ENCODE measurements at places on chromosomes 11 and 22.

DNA sequence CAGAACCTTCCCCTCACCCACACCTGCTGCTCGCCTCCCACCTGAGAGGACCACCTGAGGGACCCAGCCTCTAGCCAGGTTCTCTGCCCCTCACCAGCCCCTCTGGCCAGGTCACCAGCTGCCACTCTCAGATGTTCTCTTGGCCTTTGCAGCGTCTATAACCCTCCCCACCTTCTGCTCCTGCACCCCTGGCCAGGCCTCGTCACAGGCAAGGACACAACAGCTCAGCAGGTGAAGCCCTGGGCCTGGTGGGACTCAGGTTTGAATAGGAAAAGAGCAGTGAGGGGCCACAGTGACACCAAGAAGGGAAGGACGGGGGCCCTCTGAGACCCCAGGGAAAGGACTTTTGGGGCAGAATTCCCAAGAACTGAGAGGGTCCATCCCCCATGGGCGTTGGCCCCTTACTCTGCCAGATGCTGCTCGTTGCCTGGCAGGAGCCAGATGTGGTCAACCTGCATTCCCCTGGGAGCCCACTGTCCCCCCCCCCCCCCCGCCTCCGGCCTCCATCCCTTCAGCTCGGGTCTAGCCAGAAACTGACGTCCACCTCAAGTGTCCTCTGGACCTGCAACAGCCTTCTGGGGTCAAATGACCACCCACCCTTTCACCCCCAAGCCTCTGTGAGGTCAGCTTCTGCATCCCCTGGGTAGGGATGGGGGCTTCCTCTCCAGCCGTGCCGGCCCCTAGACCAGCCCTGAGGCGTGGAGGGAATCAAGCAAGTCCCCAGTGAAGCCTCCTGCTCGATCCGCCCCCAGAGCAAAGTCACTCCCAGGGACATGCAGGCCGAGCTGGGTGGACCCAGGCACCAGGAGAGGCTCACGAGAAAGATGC lies 28.7 kb downstream of the SBF1 start:
- DNase-seq, result no peak

GRCh38 chr11:70176940-70177689 lies 26.0 kb upstream of the FADD start:
- no peak for DNase-seq

GRCh38 chr11:47152126-47152952 lies 24.3 kb downstream of the ARFGAP2 start:
- DNase-seq, result no peak

DNA sequence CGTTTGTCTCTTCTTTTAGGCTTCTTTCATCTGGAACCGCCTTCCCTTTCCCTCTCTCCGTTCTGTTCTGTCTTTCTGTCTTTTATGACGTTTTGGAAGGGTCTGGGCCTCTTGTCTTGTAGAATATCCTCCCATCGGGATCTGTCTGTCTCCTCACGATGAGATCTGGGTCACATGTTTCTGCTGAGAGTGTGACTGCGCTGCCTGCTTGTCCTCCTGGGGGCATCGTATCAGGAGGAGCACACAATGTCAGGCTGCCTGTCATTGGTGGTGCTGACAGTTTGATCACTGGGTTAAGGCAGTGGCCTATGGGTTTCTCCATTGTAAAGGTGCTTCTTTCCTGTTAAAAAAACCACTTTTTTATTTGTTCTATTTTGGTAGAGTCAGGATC lies 60.4 kb upstream of the PARVG start:
- no peak for DNase-seq

- DNase-seq, result no peak
Measured at GRCh38 chr11:99683933-99684332, 663.2 kb downstream of the CNTN5 start.

DNA sequence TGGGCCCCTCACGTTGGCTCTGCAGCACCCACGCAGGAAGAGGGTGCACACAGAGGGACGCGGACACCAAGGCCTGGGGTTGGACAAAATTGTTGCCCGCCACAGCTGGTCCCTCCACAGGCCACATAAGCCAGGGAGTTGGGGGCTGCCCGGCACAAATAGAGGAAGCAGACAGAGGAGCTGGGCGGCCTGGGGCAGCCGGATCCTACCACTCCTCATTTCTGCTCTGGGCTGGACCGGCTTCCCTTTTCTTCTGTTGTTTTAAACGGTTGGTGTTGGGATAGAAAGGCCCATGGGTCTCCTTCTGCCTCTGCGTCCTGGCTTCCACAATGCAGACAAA lies 36.4 kb upstream of the LINC01488 start:
- DNase-seq, result no peak

DNA sequence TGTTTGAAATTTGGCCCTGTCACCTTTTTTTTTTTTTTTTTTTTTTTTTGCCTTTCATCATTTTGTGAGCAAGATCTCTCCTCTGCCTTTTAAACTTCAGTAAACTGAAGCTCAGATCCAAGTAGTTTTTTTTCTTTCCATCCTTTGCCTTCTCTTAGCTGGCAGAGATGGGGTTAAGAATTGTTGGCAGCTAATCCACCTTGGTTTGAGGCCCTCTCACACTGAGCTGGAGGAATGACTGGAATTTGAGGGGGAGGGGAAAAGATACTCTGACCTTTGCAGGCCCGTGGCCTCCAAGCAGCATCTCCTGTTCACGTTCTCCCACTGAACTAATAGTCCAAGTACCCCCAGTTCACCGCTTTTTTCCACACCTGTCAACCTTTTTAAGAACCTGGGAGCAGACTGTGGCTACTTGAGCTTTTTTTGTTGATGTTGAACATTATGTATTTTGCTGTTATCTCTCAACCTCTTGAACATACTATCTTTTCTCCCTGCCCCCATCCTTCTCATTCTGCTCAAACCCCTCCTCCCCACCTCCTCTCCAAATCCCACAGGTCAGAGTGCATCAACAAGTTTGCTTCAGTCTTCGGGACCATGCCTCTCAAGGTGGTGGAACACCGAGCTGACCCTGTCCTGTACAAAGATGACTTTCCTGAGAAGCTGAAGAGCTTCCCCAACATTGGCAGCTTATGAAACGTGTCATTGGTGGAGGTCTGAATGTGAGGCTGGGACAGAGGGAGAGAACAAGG lies 66.2 kb downstream of the ALX4 start:
- no peak for DNase-seq

DNA sequence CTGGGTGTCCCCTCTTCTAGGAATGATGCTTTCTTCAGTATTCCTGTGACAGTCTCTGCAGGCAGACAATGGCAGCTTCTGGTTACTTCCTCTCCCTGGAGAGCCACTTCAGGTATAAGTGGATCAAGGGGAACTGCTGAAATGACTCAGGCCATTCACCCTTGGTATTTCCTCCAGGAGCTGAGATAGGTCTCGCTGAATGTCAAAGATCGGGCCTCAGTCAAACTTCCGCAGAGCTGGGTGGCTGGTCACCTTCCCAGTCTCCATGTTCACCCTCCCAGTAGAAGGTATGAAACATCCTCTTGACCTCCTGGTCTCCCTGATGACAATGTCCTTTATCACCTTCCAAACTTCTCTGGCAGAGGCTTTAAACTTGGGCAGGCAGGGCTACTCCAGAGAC lies 1.8 kb upstream of the ANKK1 start:
- DNase-seq, result no peak

- DNase-seq, result no peak
Measured at GRCh38 chr11:64235437-64236161, 1.2 kb downstream of the VEGFB start.

DNA sequence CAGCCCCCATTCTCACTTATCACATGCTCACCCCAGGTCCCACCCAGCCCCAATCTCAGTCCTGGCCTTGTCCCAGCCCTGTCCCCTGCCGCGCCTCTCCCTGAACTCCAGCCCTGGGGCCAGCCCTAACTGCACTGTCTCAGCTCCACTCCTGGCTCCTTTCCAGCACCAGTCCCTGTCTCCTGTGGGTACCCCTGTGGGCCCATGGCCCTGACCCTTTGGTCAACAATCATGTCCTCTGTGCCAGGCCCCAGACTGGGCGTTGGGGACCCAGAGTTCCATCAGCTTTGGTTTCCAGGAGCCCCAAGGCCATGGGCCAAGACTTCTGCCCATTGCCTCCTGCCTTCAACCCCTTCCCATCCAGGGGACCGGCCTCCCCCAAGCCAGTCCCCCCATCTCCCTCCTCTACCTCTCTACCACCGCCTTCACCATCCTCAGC lies 757 bp downstream of the SPI1 start:
- DNase-seq, result no peak

DNA sequence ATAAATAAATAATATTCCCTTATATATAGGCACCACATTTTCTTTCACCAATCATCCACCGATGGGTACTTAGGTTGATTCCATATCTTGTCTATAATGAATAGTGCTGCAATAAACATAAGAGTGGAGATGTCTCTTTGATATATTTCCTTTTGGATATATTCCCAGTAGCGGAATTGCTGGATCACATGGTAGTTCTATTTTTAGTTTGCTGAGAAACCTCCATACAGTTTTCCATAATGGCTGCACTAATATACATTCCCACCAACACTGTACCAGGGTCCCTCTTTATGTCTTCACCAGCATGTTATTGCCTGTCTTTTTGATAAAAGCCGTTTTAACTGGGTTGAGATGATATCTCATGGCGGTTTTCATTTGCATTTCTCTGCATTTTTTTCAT lies 23.6 kb downstream of the PAMR1 start:
- DNase-seq, result no peak

- DNase-seq, result no peak
Measured at GRCh38 chr11:116169776-116170175, 603.0 kb downstream of the BUD13 start.

GRCh38 chr22:29691636-29692326 lies 28.0 kb upstream of the CABP7 start:
- no peak for DNase-seq

- no peak for DNase-seq
Measured at GRCh38 chr11:70628176-70628854, 230.0 kb downstream of the CTTN start.

DNA sequence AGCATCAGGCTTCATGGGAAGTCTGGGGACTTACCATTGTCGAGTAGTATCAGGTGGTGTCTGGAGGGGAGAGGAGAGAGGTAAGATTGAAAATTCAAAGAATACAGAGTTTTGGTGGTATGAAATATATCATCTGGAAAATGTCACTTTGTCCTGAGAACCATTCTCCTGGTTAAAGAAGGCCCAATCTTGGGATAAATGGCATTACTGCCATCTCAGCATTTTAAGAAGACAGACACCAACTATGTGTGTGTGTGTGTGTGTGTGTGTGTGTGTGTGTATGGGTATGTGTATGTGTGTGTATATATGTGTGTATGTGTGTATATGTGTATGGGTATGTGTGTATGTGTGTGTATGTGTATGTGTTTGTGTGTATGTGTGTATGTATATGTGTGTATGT lies 673.3 kb downstream of the NTM start:
- no peak for DNase-seq
